ENCODE measurements at places on chromosomes 12 and 14.

DNA sequence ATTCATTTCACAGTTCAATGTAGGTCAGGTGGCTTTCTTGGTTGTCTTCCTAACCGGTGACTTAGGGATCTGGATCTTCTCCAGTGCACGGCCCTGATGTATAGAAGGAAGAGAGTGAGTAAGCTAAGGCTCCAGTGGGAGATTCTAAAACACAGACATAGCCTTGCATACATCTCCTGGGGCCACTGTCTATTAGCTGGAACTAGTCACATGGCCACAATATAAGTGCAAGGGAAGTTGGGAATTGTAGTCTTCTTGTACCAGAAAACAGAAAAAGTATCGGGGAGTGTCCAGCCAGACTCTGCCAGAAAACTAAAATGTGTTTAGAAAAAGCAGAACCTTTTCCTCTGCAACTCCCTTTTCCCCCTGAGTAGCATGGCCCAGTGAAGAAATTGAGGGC, 531.6 kb downstream of the VRK1 start:
- no peak for DNase-seq

DNA sequence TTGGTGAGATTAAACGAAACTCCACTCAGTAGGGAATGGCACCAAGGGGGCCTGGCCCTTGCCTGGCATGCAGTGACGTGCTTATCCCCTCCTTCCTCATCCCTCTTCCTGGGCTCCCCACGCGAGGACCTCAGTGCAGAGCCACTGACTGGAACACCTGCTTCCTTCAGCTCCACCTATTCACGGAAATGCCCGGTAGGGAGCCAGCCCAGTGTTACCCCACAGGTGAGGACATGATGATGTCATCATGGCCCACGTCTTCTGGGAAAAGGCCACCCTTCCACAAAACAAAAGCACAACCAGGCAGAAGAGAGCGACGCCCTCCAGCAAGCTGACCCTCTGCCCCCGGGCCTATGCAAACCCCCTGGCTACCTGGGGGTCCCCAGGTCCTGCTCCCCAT, 42.1 kb downstream of the CCDC85C start:
- no peak for DNase-seq

DNA sequence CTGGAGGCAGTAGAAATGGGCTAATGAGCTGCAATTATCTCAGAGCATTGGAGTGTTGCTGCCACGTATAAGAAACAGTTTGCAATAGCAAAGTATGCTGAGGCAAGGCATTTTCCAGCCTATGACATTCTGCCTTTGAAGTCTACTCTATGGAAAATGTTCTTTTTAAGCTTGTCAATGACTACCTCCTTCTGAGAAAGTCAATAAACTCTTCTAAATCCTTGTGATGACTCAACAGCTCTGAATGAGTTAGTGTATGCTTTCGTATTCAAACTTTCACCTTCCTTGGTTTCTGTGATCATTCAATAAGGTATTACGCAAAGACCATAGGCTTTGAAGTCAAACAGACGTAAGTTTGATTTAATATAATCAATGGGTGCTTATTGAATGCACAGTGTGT, 111.2 kb downstream of the CAPZA3 start:
- DNase-seq: no peak

DNA sequence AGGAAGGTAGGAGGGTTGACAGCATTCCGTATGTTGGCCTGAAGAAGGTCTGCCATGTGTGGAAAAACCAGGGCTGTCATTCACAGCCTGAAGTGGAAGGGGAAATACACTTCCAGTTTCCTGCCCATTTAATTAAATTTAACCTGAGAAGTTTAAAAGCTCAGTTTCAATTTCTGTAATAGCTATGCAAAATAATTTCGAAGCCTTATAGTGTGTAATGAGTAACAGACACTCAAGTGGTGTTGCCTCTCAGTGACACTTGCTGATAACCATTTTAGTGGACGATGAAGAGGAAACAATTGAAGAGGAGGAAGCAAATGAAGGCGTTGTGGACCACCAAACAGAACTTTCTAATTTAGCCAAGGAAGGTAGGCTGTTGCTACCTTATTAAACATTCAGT, 44.8 kb downstream of the EP400 start:
- DNase-seq: no peak

DNA sequence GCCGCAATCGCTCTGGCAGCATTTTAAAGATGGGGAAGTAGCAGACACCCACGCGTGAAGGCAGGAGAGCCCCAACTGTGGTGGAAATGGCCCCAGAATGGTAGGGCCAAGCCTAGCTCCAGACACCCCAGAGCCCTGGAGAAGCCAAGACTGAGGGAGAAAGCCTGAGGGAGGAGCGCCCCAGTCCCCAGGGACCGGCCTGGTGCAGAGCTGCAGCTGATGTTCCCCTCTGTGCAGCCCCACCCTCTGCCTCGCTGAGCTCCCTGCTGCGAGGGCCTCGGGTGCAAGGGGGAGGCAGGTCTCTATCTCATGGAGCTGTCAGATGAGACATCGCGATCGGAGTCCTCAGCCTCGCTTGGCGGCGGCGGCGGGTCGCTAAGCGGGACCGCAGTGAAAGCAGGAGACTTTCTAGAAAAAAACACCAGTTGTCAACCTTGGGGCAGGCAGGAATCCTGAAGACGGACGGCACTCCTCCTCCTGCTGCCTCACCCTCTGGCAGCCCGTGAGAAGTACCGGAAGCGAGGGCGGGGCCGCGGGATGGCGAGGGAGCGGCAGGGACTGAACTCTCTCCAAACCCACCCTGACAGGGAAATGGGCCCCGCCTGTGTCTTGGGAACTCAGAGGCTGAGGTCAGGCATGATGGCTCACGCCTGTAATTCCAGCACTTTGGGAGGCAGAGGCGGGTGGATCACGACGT, 6.0 kb downstream of the GAPDH start:
- no peak for DNase-seq

Measured in NCI-H1048 (cell line).